ENCODE measurements at places on chromosomes 2 and 18. TPM values are rescaled to one million over a fixed set of nuclear protein-coding genes. Genes with fewer than 3 reads are reported as not detected.

The ALPG gene
- not detected for polyA plus RNA-seq

The MYOM1 gene
- 0.02 TPM for polyA plus RNA-seq

The PAIP2B gene
- 0.24 TPM for polyA plus RNA-seq

The IL1B gene
- polyA plus RNA-seq = 2.3 TPM

The INHBB gene
- 0.05 TPM for polyA plus RNA-seq

The PSMD1 gene
- 211 TPM for polyA plus RNA-seq

The RAB27B gene
- polyA plus RNA-seq = 1.4 TPM

The SIGLEC15 gene
- polyA plus RNA-seq = 1.5 TPM

The LIPG gene
- 0.11 TPM for polyA plus RNA-seq

The MC4R gene
- 0.06 TPM for polyA plus RNA-seq

The HDAC4 gene
- polyA plus RNA-seq = 8.9 TPM

The PSMA8 gene
- polyA plus RNA-seq = not detected

The FBXO41 gene
- 2.7 TPM for polyA plus RNA-seq

The GPR17 gene
- not detected for polyA plus RNA-seq

- DNase-seq = no peak
Observed at GRCh38 chr2:20660506-20661420, 6.2 kb upstream of the GDF7 start.

GRCh38 chr2:144798034-144798433 is 278.1 kb upstream of the ZEB2 start:
- no peak for DNase-seq

- DNase-seq = no peak
Observed at GRCh38 chr2:173997753-173998152, 32.6 kb upstream of the SP3 start.

GRCh38 chr2:64586054-64586453 is 61.9 kb downstream of the AFTPH start:
- DNase-seq = no peak

DNA sequence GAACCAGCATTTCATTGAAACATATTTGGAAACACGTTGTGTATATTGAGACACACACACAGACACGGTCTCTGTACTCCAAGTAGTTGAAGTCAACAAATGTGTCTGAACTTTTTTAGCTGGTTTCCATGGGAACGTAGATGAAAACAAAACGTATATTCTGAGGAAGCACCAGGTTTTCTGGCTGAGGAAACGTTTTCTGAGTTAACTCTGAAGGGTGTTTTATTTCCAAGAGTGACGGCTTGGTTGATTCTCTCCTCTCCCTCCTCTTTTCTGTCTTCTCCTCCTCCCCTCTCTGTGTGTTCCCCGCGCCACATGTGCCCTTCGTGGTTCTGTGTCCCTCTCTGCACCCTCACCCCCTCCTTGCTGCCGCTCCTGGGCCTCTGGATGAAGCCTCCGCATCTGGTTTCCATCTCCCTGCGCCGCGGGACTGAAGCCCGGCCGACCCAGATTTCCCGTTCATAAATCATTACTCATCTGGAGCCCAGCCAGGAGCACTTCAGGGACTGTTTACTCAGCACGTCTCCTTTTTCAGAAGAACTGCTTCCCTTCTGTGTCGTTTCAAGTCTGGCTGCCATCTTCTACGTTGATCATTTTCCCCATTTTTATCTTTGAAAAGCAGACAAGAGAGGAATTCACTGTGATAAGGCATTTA is 122.7 kb downstream of the COL6A3 start:
- peak; percentile 97 for DNase-seq

- no peak for DNase-seq
Observed at GRCh38 chr18:37564711-37565100, 892 bp downstream of the CELF4 start.

DNA sequence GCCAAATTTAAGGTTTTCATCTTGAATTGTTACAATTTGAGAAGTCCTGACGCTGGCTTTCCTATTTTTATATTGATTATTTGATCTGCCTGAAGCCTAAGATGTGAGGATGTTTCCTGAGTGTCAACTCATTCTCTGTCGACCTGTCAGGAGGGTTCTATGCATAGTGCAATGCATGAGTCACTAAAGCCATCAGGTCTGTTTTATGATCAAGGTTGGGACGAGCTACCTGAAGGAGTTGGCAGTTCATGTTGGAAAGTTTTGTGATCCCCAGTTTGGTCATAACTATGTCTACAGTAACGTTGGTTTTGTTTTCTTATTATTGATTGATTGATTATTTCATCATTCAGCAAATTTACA is 71.2 kb downstream of the NABP1 start:
- DNase-seq = no peak

DNA sequence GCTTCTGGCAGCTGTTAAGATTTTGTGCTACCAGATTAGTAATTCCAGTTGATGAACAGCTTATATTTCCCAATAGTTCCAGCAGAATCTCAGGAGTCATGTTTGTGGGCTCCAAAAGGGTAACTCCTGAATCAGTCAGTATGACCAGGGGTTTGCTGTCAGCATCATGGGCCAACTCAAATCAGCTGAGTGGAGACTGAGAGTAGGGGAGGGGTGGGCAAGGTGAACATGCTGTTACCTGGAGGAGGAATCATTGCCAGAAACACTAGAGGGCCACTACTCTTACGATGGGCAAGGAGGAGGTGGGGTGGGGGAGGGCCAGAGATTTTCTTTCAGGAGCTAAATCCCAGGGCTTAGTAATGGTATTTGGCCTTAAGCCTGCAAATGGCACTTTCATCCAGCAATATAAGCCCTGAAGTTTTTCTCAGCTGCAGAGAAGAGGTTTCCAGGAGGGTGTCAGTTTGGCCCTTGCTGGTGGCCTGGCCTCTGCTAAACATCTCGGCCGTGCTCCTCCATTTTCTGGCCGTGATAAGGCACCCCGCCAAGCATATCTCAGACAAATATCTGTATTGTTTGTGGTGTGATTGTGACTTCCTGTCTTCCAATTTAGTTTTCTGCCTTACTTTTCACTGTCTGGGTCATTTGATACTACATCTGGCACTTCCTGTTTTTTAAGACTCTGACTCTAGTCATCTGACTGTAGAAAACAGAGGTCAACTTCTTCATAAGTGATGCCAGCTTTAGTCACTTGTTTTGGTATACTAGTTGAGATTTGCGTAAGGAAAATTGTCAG is 120.5 kb upstream of the CXCR4 start:
- DNase-seq = no peak

GRCh38 chr2:120486946-120487345 is 141.0 kb downstream of the INHBB start:
- DNase-seq = no peak

DNA sequence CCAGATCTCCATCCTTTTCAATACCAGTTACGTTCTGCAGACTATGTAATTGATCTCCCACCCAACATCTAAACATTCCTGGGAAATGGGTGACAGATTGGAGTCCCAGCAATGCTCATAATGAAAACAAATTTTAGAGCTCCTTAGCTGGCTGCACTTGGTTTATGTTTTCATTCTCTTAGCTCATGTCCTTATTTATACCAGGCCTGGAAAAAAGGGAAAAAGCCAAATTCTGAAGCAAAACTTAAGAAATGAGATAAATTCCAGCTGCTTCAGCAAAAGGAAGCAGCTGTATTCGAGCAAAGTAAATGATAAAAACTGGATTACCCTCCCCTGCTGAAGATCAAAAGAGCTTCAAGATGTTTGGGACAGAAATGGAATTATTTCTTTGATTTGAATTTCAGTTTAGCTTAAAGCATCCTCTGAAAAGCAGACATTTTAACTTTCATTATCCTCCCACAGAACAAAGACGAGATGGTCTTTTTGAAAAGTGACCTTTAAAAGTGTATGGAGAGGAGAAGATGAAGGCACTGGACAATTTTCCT is 196.5 kb upstream of the THUMPD2 start:
- peak; percentile 11 for DNase-seq

GRCh38 chr2:44163777-44164176 is 4.9 kb upstream of the PPM1B start:
- DNase-seq = no peak

- DNase-seq = peak; percentile 39
Observed at GRCh38 chr18:41906528-41907146, 48.4 kb upstream of the PIK3C3 start.

- DNase-seq = no peak
Observed at GRCh38 chr2:81942136-81942680, 1637.7 kb upstream of the LRRTM1 start.

DNA sequence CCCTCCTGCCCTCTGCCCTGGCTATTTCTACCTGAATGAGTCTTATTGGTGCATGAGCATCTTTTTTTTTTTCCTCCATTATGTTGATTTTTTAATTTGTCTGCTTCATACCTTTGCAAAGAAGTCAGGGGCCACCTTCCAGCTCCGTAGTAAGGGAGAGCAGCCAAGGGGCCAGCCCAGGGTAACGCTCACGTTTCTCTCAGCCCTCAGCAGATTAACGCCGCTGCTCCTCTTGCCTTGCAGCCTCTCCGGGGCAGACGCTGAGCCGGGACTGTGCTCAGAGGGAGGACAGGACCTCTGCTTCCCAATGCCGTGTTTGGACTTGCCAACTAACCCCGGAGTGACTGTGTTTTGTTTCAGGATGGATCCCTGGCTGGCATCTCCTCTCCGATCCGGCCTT is 241.7 kb downstream of the ATAD2B start:
- no peak for DNase-seq

DNA sequence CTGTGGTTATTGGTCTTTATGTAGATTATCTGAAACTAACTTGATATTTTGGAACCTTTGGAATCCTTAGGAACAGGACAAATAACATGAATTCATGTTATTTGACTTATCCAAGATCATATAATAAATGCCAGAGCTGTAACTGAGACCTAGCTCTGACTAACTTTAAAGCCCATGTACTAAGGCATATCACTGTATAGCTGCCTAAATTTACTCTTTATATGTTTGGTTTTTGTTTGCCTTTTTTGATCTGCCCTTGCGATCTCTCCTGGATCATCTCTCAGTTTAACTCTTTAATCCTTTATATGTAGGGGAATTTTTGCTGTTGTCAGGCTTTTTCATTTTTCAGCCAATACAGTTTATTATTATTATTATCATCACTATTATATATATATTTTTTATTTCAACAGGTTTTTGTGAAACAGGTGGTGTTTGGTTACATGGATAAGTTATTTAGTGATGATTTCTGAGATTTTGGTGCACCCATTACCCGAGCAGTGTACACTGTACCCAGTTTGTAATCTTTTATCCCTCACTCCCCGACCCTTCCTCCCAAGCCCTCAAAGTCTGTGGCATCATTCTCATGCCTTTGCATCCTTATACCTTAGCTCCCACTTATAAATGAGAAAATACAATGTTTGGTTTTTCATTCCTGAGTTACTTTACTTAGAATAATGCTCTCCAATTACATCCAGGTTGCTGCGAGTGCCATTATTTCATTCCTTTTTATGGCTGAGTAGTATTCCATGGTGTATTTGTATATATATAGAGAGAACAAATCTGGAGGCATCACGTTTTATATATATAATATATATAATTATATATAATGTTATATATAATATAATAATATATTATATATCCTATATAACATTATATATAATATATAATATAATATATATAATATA is 48.9 kb downstream of the APLF start:
- no peak for DNase-seq

GRCh38 chr2:202267495-202267894 is 1.9 kb downstream of the NOP58 start:
- no peak for DNase-seq

DNA sequence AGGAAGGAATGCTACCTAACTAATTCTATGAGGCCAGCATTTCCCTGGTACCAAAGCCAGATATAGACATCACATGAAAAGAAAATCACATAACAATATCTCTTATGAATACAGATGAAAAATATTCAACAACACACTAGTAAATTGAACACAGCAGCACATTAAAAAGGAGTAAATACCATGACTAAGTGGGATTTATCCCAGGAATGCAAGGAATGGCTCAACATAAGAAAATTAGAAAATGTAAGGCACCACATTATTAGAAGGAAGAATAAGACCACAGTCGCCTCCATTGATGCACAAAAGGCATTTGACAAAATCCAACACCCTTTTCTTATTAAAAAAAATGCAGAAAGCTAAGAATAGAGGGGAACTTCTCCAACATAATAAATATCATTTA is 133.9 kb downstream of the TTC32 start:
- no peak for DNase-seq

DNA sequence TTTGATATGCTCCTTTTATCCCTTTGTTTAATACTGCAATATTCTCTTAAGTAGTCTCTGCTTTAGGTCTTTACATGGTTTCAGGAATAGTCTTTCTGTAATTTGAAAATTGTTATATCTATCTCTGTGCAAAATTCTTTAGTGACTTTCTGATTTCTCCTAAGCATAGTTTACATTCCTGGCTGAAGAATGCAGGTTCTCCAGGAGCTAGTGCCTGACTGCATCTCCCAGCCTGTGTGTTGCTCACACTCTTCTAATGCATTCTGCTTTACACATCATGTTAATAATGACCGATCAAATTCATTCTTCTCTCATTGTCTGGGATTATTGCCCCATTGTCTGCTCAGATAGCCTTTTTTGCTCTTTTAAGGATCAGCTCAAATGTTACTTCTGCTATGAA is 1349.2 kb downstream of the DSC3 start:
- DNase-seq = no peak

DNA sequence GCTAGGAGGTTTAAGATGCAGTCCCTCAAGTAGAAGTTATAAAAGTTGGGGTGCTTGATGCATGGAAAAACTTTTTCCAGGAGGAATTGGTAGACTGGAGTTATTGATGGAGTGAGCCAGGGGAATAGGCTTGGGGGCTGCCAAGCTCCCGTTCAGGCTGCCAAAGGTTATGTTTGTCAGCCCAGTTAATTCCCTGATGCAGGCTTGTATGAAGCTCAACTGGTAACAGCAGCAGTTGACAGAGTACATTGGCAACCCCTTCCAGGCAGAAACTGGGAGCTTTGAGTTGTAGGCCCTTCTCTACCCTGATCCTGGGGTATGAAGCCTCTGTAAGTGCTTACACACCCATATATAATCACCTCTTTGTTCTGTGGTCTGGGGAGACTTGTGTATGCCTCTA is 16.2 kb downstream of the CCDC150 start:
- no peak for DNase-seq

DNA sequence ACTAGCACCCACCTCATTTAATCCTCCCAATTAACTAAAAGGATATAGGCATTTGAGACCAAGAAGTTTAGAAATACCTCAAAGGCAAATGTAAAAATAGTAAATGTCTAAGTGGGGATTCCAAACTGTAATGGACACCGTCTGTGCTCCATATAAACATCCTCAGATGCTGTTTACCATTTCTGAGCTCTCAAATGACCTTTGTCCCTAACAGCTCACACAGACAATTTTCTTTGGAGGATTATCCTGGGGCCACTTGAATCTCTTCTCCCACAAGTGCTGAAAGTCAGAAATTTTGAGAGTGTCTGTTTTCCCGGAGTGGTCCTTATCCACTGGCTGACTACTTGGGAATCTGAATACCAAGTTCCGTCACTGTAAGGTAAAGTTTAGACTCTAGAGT is 1418.9 kb downstream of the LRP1B start:
- no peak for DNase-seq
